ENCODE measurements at places on chromosomes 6 and 20. TPM values are rescaled to one million over a fixed set of nuclear protein-coding genes. Genes with fewer than 3 reads are reported as not detected.

The COL9A1 gene
- not detected for polyA plus RNA-seq

GRCh38 chr6:163711615-163712565, 297.4 kb downstream of the QKI start:
- peak; percentile 85 for DNase-seq

The UNC93A gene
- polyA plus RNA-seq = not detected

DNA sequence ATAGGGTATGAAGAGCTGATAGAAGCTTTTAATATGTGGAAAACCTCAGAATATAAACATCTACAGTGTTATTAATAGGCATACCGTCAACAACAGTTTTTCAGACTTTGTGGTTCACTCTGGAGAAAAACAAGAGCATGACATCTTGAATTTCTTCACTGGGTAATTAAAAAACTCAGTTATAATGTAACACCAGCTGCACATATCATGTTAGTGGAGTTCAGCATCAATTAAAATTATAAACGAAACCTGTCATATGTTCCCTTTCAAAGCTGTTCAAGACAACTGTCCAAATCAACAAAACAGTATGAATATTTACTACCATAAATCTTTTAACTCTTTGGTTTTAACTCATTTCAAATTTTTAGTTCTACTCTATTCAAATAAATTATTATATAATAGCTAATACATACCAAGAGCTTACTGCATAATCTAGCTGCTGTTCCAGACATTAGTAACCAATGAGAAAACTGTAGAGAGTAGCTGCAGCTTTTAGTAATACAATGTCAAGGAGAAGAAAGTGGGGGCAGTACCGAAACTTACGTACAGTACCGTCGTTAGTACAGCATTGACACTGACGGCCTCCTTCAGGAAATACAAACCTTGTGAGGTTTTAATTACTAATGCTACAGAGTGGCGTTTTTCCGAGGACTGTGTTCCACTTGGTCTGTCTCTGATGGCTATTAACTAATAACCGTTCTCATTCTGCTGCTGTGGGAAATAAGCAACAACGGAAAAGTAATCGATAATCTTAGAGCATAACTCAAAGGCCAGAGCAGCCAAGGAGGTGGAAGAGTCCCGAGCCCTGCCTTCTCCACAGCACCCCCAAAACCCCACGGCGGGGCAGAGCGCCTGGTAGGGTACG, 532 bp upstream of the PM20D2 start:
- peak; percentile 27 for DNase-seq

GRCh38 chr20:40682104-40682981, 6.7 kb downstream of the MAFB start:
- no peak for DNase-seq

DNA sequence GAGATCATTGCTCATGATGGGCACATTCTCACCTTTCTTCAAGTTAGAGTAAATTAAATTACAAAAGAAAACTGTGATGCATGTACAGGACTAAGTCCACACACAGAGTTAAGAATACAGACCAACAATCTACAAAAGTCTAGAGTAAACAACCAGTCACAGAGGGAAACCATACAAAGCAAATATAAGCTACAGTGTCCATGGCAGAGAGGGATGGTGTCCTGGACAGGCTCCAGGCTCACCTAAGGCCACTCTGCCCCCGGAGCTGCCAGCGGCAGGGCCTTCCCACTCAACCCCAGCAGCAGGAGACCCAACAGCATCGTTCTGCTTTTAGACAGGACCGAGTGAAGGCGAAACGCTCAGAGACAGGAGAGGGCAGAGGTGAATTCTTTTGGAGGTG, 16.0 kb downstream of the PDE10A start:
- no peak for DNase-seq

The OR12D3 gene
- not detected for polyA plus RNA-seq

DNA sequence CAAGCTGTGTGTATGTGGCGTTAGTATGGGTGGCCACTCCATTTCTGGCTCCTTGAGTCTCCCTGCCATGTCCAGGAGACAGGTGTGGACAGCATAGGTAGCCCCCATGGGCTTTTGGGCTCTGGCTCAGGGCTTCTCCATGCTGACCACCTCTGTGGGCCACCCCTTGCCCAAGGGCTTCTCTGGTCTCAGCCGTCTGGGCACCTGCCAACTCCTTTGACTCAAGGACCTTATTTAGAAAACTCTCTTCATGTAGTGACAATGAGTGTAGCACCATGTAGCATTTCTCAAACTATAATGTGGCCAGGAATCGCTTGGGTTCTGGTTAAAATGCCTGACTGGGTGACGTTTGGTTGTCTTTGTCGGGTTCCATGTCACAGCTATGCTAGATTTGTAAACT, 5.1 kb upstream of the GTSF1L start:
- no peak for DNase-seq

DNA sequence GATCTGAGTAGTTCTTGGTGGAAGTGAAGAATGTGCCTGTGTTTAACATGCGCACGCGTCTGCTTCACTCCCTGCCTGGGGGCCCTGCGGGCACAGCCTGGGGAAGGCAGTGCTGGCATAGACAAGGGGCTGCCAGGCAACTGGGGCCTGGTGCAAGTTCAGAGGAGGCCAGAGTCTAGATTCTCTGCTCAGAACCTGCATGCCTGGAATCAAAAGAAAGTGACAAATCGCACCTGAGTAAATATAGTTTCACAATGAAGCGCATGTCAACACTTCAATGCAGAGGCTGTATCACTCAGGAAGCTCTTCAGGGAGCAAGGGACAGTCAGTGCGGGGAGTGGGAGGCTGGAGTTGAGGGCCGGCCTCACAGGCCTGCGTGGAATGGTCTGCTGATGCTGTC, 24.2 kb upstream of the PPP1R14C start:
- no peak for DNase-seq

DNA sequence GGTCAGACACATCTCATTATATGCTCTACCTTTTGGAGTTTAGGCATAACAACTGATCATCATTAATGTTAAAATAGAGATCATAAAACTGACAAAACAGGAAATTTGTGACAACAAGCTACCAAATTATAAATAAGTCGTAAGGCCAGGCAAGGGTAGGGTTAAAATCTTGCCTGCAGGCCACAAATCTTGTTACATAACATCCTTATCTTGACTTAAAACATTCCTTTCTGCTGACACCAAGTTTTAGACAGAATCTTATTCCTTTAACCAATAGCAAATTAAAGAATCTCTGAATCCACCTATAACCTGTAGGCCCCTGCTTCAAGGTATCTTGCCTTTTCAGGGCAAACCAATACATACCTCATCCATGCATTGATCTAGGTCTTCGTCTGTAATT, 32.5 kb upstream of the NKAIN2 start:
- DNase-seq = no peak

DNA sequence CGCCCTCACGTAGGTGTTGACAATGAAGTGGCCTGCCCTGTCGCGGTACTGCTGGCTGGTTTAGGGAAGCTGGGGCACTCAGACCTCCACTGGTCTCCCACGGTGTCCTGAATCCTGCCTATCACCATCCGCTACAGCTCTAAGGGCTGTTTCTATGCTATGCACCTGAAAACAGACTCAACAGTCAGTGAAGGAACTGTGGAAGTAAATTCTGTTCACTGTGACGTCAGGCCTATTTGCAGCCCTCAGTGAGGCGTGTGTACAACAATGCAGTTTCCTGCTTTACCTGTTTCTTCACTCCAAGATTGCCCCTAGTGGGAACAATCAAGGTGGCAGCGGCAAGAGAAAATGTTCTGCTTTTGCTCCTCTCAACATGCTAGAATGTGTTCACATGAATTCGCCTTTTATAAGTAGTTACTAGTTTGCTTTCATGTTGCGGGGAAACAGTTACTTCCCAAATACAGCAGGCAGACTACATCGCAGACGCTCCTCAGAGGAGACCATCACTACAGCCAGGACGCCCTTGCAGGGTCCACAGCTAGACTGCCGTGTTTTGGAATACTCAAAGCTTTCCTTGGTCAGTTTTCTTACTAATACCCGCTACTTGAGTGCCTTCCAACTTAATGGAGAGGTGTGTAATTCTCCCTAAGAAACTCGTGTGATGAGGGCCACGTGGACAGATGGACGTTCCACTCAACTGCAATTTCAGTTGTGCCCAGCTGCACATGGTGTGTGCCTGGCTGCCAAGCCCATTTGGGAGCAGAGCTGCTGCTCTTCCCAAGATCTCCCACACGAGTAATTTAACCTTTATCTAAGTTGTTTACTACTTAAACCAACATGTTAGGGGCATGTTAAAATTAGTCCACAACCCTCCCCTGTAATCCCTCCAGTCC, 25.4 kb downstream of the DIDO1 start:
- DNase-seq = no peak

The CYB5R4 gene
- 120 TPM for polyA plus RNA-seq

The CRIP3 gene
- polyA plus RNA-seq = 5.1 TPM

DNA sequence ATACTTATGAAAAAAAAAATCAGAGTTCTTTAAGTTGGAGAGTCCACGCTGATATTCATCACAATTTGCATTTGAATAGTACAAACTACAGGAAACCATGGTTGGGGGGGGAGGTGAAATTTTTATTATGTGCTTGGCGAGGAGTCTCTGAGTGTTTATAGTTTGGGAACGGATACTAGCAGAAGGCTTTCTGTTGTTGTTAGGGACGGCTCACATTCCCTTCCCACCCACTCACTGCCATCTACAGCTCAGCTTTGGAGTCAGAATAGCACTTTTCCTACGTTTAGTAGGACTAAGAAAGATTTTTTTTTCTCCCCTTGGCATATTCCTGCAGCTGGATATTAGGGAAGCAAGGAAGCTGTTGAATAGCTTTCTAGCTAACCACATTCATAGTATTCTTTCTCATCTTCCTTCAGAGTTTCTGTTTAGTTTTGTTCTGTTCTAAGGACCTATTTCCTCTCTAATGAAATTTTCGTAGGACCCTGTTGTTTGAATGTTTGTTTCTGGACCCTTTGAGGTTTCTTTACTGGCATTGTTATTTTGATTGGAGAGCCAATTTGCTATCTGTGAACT, 235.1 kb upstream of the ZNF217 start:
- DNase-seq = peak; percentile 12

The UST gene
- polyA plus RNA-seq = 0.32 TPM

DNA sequence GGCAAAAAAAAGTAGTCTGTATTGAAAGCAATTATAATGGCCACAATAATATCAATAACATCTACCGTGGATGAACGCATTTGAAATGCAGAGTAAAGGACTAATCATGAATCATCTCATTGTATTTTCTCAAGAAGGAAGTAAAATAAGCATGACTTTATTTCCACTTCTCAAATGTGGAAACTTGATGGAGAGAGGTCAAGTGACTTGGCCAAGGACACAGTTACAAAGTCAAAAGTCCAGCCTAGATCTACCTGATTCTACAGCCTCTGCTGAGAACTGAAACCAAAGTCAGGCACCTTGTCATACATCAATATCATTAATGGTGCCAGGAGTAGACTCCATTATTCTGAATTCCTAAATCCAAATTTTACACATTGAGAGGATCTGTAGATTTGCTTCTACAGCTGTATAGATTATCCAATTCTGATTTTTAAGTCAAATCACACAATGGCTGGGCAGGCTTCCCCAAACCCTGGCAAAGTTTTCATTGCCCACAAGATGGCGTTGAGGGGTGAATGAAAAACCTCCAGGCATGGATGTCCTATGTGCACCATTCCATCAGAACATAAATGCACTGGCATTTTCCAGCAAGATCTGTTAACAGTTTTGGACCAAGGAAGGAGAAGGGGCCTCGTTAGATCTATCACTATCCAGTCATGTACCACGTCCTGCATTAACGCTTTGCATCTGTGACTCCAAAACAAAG, 423.1 kb downstream of the MAFB start:
- peak; percentile 21 for DNase-seq

The OSTM1 gene
- 49.7 TPM for polyA plus RNA-seq

- no peak for DNase-seq
Measured at GRCh38 chr20:60641879-60642447, 610.1 kb upstream of the CDH4 start.

- DNase-seq = no peak
Measured at GRCh38 chr20:50694379-50695134, 3.2 kb upstream of the RIPOR3 start.

The C6orf132 gene
- polyA plus RNA-seq = not detected

- no peak for DNase-seq
Measured at GRCh38 chr6:44111434-44112417, 15.5 kb downstream of the MRPL14 start.
